ENCODE measurements at places on chromosomes 5 and 9.

- DNase-seq: no peak
Measured at GRCh38 chr5:104599726-104600125, 1037.1 kb upstream of the NUDT12 start.

- no peak for DNase-seq
Measured at GRCh38 chr5:113807427-113807991, 294.0 kb downstream of the YTHDC2 start.

DNA sequence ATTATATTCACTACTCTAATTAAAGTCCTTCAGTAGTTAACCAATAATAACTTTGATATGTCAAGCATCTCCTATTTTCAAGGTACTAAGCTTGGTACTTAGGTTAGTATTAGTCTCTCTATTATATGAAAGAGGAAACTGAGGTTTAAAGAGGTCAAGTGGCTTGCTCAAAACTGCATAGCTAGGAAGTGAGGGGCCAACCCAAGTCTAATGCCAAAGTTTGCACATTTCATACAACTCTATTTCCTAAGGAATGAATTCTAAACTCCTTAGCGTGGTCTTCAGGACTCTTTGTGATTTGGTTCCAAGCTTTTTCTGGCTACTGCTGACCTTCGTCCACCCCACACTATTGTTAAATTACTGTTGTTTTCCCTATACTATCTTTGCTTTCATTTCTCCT is 9.9 kb upstream of the SHOC1 start:
- no peak for DNase-seq

GRCh38 chr5:35870605-35871004 is 13.9 kb downstream of the IL7R start:
- no peak for DNase-seq

DNA sequence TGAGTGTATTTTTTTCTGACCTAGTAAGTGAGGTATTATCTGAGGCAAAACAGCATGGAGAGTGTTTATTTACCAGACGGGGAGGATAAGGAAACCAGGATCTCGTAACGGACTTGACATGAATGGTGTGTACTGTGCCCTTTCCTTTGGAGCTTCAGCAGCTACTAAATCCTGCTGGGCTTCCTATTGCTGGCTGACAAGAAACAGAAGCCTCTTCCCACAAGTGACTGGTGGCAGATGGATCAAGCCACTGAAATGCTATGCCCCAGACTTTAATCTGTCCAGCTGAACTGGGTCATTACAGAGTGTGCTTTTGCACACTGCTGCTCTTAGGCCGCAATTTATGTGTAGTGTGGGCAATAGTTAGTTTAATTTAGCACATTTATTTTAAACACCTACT is 162.7 kb upstream of the MRPS30 start:
- no peak for DNase-seq

DNA sequence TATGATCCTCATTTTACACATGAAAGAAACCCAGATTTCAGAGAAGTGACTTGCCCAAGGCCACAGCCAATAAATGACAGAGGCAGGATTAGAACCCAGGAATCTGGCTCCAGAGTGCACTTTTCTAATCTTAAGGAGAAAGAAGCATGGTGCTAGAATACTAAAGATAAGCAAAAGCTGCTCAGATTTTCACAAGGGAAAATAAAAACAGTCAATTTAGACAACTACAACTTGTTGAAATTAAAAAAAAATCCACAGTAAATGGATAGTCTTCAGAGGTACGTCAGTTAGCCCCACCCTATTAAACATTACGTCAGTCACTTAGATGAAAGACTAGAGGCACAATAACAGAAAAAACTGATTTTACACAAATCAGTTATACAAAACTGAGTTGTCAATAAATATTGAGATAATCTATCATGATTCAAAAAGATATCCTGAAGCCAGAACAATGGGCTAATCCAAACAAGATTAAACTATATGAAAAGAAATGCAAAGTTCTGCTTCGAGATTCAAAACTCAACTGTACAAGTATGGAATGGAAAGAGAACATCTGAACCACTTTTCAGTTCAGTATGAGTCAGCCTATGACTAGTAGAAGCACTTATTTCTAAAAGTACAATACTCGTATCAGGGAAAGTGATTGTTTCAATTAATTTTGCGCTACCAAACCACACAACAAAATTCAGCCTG is 9.3 kb downstream of the TMEM245 start:
- DNase-seq: no peak

- no peak for DNase-seq
Measured at GRCh38 chr9:109828254-109828653, 48.3 kb downstream of the PALM2AKAP2 start.

DNA sequence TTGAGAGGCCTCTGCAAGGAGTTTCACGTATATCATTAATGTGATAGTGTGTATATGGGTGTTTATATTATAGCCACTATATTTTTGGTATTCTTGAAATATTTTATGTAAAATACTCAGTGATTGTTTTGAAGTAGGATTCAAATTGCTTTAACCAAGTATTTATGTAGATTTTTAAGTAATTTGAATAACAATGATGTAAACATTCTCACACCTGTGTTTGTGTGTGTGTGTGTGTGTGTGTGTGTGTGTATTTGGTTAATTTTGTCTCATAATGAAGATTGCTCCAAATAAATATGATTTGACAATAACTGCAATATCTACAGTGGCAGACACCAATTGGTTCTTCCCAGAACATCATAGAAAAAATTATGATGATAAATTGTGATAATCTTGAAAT is 293.4 kb downstream of the CD180 start:
- no peak for DNase-seq

DNA sequence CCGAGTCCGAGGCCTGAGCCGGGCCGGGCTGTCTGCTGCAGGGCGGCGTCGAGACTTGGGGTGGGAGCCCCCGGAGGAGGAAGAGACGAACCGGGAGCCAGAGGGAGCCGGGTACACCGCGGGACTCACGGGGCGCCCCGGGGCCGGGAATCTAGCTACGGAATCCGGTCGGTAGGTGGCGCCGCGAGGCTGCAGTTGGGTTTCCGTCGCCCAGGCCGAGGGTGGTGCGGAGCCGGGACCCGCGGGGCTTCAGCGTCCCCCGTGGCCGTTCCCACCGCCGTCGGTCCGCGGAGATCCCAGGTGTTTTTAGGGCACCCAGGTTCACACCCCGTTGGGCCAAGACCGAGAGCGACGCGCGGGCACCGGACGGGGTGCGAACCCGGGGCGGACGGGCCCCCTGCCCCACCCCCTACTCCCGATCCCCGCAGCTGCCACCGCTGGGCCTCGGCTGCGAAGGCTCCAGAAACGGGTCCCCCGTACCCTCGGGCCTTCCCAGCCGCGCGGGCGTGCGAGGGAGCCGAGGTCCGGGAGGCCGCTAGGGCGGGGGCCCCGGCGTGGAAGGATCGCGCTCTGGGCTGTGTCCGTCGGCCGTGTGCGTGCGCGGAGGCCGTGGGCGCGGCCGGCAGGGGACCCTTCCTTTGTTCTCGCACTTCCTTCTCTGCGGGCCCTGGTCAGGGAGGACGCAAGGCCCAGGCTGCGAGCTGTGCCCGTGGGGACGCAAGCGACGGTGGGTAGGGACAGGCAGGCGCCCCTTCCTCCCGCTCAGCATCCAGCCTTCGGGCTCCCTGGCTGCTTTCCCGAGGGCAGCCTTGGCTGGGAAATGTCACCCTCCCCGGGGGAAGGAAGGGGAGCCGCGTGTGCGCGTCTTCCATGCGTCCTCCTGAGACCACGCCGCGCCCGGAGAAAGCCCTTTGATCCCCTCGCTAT is 146.6 kb downstream of the GAPVD1 start:
- peak; percentile 69 for DNase-seq

DNA sequence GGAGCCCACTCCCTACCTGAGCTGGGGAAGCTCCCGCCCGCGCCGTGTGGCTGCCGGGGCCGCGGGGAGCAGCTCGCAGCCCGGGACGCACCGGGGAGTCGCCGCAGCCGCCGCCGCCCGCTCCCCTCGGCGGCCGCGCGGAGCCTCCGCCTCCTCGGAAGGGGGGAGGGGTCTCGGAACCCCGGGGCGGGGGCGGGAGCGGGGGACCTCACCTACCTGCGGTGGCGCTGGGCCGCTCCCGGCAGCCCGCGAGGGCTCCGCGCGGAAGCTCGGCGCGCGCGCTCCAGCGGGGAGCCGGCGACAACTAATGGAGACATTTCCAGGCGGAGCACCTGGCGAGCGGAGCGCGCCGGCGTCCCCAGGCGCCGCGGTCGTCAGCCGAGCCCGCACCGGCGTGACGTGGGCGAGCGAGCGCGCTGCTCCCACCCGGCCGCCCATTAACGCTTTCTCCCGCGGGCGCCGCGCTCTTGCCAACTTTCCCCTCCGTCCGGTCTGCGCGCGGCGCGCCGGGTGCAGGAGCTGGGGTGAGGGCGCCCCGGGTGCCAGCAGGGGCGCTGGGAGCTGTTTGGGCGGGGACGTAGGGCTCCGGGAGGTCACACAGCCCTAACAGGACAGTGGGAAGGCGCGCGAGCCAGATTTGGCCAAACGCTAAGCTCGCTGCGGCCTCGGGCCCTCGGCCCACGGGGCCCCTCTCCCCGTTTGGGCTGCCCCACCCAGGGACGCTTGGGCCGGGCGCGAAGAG is 4.3 kb upstream of the IRX4 start:
- DNase-seq: no peak

DNA sequence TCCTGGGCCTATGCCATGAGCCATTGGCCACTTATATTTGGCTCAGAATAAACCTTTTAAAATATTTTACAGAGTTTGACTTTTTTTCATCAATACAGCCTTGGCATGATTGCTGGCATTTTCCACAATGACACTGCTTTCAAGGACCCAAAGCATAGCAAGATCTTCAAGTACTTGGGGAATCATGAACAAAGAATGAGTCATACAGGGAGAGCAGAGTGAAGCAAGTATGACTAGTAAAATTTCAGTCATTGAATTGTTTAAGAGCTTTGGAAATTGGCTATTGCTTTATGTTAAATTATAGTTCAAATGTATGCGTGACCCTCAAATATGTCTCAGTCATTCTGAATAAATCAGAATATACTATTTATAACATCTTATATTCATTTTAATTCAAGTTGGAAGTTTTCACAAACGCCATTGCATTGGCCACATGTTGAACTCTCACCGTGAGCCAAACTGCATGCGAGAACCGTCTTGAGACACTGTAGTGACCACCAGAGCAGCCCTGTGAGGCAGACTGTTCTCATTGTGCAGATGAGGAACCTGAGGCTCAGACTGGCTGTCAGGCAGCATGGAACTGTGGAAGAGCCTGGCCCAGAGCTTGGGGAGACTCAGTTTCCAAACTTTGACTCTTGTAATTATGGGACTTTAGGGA is 52.9 kb downstream of the GDNF start:
- DNase-seq: no peak

- no peak for DNase-seq
Measured at GRCh38 chr9:82791692-82792091, 271.2 kb downstream of the RASEF start.

DNA sequence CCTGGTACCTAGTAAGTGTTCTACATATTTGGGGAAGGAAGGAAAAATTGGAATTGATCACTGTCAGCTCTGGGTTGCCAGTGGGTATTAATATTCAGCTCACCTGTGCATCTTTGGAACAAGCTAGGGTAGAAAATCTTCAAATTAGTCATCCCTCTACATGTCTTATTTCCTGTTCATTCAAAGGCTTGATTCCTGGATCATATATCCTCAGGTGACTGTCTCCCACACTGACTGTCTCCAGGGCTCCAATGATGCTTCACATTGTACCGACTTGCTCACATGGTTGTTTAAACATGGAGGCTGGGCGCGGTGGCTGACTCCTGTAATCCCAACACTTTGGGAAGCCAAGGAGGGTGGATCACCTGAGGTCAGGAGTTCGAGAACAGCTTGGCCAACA is 11.6 kb upstream of the SUSD1 start:
- no peak for DNase-seq

DNA sequence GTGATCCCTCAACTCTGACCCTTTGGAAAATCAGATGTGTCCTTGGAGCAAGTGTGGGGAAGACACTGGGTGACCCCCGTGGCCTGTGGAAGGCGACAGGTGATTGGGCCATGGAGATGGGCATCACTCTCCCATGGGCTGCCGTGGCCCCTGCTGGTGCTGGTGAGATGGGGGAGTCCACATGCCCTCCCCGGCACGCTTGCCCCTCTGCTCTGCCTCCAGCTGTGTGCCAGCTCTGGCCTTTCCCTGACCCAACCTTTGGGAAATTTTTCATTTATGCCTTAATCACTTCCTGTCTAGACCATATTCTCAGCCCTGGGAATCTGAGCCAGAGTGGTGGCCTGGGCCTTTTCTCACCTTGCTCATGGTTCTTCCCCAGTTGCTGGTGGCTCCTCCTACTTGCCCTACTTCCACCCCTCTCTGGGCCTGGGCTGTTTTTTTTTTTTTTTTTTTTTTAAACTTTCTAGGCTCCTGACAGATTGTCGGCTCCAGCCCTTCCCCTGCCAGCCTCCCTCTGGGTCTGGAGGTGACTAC is 56.6 kb downstream of the RGS3 start:
- no peak for DNase-seq

GRCh38 chr9:29939559-29939958 is 2366.3 kb upstream of the C9orf72 start:
- no peak for DNase-seq

DNA sequence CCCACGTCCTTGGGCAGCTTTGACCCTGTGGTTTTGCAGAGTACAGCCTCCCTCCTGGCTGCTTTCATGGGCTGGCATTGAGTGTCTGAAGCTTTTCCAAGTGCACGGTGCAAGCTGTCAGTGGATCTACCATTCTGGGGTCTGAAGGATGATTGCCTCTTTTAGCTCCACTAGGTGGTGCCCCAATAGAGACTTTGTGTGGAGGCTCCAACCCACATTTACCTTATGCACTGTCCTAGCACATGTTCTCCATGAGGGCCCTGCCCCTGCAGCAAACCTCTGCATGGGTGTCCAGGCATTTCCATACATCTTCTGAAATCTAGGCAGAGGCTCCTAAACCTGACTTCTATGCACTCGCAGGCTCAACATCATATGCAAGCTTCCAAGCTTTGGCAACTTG is 644.2 kb upstream of the CDH9 start:
- no peak for DNase-seq

DNA sequence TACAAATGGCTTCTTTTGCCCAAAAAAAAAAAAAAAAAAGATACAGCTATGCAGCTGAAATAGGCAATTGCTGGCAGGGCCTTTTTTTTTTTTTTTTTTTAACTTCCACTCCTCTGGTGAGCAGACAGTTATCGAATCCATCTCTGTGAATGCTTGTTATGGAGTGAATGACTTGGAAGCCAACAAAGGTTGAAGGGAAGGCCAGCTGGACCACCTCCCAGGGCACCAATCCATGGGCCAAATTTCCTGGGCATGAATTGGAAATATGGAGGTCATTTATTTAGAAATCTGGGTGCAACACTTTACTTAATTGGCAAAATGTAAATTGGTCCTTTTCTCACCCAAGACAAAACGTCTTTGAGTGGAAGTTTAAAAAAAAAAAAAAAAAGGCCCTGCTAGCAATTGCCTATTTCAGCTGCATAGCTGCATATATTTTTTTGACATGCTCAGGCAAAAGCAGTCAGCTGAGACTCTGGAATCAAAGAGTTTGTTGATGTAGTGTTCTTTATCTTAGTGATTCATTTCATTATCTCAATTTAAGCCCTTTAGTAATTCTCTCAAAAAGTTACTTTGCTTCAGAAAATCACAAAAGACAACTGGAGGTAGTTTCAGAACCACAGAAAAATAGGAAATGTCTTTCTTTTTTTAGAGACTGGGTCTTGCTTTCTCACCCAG is 392.2 kb upstream of the KLF4 start:
- DNase-seq: no peak
